ENCODE measurements at places on chromosomes 4 and X. TPM values are rescaled to one million over a fixed set of nuclear protein-coding genes. Genes with fewer than 3 reads are reported as not detected.
A peak's percentile ranks its signal among the peaks of the same experiment; 100 is the strongest.

The PAGE5 gene
- not detected for total RNA-seq

The TIGD4 gene
- total RNA-seq = 1.8 TPM

The RAI2 gene
- 0.38 TPM for total RNA-seq

The KCNE5 gene
- total RNA-seq = 0.74 TPM

The GRID2 gene
- total RNA-seq = 19.1 TPM

The MAP7D2 gene
- total RNA-seq = 0.45 TPM

The SLC7A11 gene
- total RNA-seq = 7.1 TPM

The DNASE1L1 gene
- total RNA-seq = 24.8 TPM

The SPANXA2 gene
- total RNA-seq = not detected

The ANXA3 gene
- 37.9 TPM for total RNA-seq

DNA sequence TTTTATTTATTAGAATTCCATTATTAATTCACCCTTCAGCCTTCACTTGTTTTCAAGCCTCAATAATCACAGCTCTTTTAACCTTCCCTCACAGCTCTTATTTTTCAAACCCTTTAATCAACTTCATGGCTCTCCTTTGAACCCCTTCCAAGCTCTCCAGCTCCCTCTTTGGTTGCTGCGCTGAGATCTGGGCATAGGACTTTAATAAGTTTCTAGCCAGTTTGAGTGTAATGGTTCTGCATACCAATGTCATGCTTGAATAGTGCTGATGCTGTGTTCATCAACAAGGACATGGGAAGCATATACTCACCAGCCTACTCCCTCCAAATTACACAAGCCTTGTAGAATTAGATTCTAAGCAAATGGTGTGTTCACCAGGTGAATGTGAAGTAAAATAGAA, 3.5 kb upstream of the RNF212 start:
- DNase-seq = no peak

DNA sequence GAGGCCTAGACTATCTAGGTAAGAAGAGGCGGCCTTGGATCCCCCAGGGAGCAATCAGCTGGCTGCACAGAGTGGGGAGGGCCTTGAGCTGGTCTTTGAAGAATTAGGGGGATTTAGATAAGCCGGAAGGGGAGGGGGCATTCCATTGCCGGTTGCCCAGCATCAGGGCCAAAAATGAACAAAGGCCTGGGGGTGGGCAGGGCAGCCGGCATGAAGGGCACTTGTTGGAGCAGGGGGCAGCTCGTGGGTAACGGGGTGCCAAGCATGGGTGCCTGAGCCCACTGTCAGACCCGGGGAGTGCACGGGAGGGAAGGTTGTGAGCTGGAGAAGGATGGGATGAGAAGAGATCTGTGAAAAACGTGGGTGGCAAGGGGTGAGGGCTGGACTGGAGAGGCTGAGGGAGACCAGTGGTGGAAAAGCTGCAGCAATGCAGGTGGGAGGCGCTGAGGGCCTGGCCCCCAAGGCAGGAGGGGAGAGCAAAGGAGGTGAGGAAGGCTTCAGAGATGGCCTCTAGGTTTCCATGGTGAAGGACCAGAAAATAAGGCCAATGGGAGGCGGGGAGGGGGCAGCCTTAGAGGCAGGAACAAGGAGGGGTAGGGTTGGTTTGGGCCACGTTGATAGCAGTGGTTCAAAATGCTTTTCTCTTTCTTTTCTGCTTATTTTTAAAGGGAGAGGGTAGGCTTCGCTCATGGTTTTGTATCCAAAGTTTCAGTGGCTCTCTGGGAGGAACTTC, 8.6 kb downstream of the KLF3 start:
- DNase-seq = peak; percentile 43

GRCh38 chr4:3768842-3769641, 2.9 kb downstream of the ADRA2C start:
- DNase-seq = no peak

GRCh38 chr4:151297170-151297569, 20.2 kb downstream of the PRSS48 start:
- no peak for DNase-seq

- DNase-seq = no peak
Observed at GRCh38 chrX:9664224-9664623, 101.4 kb downstream of the GPR143 start.

GRCh38 chrX:42704454-42704853, 73.5 kb downstream of the PPP1R2C start:
- DNase-seq = no peak

- no peak for DNase-seq
Observed at GRCh38 chr4:187436251-187436650, 559.3 kb upstream of the ZFP42 start.

- no peak for DNase-seq
Observed at GRCh38 chr4:17967078-17967477, 54.5 kb downstream of the LCORL start.

DNA sequence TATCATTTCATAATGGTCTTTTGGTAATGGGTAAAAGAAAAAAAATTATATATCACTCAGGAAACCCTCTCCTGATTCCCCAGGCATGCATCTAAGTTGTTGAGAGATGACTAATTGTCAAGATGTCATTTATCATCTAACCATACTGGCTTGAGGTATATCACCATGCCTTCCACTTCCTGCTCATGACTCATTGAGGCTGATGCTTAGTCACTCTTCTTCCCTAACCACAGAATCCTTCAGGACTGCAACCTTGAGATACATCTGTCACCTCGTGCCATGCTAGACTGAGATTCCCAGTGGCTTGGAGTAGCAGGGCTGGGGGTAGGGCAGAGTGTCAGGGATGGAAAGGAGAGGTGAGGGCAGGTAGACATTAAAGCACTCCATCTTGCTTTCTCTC, 782.5 kb upstream of the INTU start:
- no peak for DNase-seq

GRCh38 chr4:84907145-84907544, 59.3 kb downstream of the WDFY3 start:
- DNase-seq = no peak

DNA sequence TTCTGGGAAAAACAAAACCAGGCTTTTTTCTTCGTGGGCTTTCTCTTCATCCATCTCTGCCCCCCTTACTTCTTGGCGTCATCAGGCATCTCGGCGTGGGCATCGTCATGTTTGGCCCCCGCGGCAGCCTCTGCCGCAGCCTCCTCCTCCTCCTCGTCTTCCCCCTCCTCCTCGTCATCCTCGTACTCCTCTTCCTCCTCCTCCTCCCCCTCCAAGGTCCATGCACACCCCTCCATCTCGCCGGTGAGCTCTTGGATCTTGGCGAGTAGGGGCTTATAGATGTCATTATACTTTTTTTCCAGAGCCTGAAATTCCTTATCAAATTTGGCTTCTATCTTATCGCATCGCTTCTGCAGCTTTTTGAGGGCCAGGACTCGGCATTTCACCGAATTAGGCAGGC, 488 bp downstream of the NAP1L5 start:
- peak; percentile 28 for DNase-seq

DNA sequence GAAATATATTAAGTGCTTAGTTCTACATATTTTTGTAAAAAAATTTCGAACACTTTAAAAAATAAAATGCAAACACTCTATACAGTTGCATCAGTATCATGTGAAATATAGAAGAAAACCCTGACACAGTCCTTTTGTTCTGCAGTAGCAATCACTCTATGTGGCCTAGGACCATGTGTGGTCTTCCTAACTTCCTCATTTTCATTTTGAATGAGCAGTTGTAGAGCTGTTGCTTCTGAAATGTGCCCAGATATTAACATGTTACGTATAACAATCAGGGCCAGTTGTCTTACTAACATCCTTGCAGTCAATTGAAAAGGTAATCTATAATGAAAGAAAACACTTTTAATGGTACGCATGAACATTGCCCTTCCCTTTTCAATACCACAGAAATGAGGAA, 107.9 kb downstream of the ZNF827 start:
- DNase-seq = no peak

DNA sequence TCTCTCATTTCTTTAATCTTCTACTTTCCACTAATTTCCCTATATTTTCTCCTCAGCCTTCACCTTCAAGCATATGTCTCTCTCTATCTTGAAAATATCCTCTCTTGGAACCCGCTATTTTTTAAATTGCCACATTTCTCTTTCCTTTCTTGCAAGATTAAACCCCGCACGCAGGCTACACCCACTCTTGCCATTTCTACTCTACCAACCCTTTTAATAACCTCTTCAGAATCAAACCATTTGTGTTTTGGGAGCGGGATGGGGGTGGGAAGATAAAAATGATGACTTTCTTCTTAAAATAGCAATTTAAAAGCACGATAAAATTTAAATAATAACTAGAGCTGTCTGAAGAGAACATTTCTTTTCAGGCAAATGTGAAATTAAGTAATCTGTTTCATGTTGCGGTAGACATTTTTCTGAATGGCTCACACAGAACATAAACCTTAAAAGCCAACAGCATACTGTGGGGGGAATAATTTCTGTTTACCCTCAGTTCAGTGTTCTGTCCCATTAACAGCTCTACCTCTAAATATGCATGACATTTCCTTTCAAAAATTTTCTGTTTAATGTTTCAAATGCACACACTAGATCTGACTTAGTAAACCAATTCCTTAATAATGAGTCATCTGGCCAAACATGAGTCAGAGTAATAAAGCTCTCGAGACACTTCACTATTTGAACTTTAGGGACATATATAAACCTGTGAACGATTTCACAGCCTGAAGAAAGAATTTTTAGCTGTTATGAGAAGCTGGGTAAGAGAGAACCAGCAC, 20.5 kb downstream of the ARSJ start:
- no peak for DNase-seq

DNA sequence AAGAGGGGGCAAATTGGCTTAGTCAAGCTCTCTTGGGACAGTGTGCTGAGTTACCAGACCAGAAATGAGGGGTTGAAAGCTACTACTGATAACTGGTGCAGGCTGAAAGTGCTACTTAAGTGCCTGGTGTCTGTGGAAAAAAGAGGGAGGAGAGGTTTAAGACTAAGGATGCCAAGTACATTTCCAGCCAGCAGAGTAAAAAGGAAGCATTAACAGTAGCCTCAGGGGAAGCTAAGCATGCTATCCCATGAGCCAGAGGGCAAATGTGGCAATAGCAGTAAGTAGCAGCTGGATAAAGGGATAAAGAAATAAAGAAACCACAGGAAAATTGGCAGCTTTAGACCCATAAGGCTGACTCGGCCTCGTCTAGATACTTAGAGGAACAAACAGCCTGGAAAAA, 196.3 kb upstream of the MAB21L2 start:
- no peak for DNase-seq

GRCh38 chrX:2504706-2505332, 4.0 kb upstream of the DHRSX start:
- no peak for DNase-seq

DNA sequence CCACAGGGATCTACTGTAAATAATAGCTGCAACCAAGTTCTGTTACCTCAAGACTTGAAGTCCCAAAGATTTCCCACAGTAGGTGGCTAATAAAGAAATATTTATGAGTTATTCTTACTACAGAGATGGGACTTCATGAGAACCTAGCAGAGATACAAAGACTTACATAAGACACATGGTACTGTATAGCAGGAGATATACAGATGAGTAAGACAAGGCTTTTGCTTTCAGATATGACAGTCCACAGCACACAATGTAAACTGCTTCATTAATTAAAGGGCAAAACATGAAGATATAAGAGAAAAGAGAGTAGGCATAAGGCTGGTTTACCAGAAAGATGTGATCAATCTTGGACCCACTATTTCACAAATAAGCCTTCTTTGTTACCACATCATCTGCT, 6.6 kb downstream of the ANKRD17 start:
- DNase-seq = no peak

DNA sequence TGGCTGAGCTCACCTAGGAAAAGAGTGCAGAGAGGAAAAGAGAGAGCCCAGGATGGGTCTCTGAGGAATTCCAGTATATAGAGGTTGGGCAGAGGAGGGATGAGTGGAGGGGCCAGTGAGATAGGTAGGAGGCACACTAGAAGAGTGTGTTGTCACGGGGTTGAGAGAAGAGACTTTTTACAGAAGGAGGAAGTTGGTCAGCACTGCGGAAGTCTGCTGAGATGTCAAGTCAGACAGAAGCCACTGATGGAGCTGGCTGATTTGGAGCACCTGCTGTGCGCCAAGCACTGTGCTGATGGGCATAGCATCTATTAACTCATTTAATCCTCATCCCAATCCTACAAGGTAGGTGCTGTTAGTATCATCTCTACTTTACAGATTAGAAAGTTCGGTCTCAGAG, 60.4 kb downstream of the EFNB1 start:
- no peak for DNase-seq

GRCh38 chr4:20995015-20995414, 294.8 kb downstream of the PACRGL start:
- DNase-seq = no peak

DNA sequence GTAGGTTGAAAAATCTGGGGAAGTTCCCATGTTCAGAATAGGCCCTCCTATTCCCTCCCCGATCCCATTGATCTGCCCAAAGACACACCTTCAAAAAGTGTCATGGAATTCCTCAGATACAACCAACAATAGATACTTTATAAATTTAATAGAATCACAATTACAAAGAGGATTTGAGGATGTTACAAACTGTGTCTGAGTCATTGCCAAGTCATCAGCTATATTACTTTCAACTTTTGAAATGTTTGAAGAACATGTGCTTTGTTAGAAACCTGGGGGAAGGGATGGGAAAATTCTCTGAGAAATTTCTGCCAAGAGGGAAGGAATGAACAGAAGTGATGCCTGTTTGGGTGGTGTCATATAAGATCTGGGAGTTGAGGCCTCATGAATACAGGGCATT, 46.7 kb downstream of the KCNIP4 start:
- no peak for DNase-seq

- DNase-seq = no peak
Observed at GRCh38 chr4:74667944-74668343, 126.4 kb downstream of the BTC start.

DNA sequence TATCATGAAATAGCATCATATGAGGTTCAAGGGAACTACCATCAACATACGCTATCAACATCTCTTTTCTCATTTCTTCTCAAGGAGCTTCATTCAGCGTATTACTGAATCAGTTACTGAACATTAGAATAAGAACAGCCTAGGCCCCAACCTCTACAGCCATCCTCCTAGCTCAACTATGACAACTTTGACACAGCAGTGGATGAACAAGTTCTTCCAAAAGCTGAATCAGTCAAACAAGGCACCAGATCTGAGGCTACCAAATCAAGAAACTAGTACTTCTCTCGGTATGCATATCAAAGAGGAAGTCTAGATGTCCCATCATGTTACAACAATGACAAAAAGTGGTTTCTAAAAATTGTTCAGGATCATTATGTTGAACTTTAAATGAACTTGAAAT, 57.4 kb downstream of the GATB start:
- DNase-seq = no peak

GRCh38 chr4:33722800-33723516, 2521.4 kb downstream of the ARAP2 start:
- DNase-seq = no peak

GRCh38 chr4:99945718-99946355, 581 bp downstream of the DNAJB14 start:
- peak; percentile 79 for DNase-seq
